ENCODE measurements at places on chromosomes 3 and 15. TPM values are rescaled to one million over a fixed set of nuclear protein-coding genes. Genes with fewer than 3 reads are reported as not detected.

GRCh38 chr3:71800023-71800422 lies 15.1 kb upstream of the PROK2 start:
- DNase-seq = no peak

- no peak for DNase-seq
Measured at GRCh38 chr3:52232279-52233107, 6.5 kb downstream of the TWF2 start.

The GPR15 gene
- not detected for total RNA-seq

The TF gene
- 62.8 TPM for total RNA-seq

The UNC13C gene
- total RNA-seq = 2.0 TPM

The EID1 gene
- 247 TPM for total RNA-seq

The CYP1A2 gene
- total RNA-seq = not detected

DNA sequence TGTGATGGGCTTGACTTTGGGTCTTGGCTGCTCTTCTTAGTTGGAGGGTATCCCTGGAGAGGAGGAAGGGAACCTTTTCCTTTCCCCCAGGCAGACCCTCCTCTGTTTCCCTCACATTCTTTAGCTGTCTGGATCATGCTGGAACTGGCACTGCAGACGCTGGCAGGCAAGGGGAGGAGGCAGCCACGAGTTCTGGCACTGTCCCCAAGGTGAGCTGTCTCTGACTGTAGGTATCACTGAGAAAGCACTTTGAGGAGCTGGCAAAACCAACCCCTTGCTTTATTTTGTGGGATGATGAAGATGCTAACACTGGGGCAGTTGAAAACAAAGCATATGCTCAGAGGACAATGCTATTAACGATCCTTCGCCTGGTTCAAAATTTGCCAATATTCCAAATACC lies 175.0 kb downstream of the SOX2 start:
- no peak for DNase-seq

- DNase-seq = no peak
Measured at GRCh38 chr3:105187344-105187743, 179.4 kb upstream of the ALCAM start.

- peak; percentile 60 for DNase-seq
Measured at GRCh38 chr3:134361162-134361835, 12.9 kb downstream of the AMOTL2 start.

DNA sequence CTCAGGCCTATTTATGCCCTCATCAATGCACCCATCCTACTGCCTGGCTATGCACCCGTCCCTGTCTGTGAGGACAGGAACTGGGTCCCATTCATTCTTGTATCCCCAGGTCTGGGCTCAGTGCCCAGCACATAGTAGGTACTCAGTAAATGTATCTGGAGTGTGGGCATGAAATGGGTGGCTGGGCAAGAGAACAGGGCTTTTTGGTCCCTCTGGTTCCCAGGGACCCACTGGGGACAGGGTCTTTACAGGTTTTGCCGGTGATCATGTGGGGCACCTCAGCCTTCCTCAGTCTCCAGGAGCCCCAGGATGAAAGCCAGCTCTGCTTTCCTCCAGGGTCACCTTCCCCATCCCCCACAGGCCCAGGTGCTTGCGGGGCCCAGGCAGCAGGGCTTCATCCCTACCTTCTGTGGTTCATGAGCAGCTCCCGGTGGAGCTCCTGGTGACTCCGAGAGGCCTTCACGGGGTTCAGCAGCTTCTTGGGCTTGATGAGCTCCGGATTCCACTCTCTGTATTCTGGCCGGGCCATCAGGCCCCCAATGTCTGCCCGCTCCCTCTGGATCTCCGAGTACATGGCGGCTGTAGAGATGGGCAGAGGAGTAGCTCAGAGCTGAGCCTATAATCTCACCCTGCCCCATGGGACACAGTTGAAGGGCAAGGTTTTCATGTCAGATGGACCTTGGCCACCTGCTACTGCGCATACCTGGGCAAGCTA lies 7.7 kb downstream of the FAM107A start:
- DNase-seq = peak; percentile 54

GRCh38 chr15:50767332-50767861 lies 1.9 kb upstream of the SPPL2A start:
- DNase-seq = peak; percentile 79

DNA sequence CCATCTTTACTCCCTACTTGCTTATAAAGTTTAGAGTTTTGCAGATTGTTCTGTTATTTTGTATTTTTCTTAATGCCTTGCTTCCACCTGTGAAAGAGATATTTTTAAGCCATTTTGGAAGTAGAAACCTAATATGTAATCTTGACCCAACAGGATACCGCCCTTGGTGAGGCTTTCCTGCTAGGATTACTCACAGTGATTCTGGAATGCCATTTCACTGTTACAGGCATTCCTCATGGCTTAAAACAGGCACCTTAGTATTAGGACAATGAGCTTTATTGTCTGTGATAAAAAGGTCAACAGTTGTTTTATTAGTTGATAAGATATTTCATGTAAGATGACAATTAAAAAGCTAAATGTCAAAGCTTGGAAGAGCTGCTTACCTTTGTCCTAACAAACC lies 58.2 kb downstream of the PHLDB2 start:
- no peak for DNase-seq

DNA sequence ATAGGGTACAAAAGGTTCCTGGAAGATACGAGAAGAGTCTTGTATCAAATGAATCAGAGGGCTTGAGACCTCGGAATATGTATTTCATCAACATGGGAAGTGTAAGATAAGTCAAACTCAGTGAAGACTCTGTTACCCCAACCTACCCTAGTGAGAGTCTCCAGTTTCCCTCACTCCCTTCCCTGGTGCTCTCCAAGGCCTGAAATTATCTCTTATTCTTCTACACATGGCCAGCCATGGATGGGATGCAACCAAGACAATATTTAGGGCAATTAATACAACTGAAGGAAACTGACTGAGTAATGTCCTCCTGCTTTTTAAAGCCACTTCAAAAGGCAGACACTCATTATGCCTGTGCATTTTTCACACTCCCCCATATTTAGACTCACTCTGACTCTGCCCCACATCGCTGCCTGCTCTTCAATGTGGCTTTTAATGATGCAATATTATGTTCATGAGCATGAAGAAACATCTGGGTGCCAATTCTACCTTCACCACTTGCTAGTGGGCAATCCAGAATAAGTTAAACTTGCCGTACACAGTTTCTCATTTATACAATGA lies 137.1 kb upstream of the THBS1 start:
- no peak for DNase-seq

DNA sequence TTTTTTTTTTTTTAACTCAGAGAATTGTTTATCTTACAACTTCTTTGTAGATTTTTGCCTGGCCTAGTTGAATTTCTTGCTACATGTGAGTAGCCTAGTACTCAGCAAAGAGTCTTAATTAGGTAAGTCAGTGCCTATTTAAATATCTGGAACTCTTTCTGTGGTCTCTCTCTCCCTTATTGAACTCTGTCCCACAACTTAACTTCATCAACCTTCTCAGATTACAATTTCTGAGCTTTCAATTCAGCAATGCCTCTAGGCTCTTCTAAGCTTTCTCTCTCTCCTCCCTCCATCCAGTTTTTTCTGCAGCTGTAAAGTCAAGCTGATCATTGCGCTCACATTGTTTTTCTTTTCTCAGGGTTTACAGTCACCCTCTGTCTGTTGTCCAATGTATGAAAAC lies 517.6 kb upstream of the ROBO1 start:
- DNase-seq = no peak

DNA sequence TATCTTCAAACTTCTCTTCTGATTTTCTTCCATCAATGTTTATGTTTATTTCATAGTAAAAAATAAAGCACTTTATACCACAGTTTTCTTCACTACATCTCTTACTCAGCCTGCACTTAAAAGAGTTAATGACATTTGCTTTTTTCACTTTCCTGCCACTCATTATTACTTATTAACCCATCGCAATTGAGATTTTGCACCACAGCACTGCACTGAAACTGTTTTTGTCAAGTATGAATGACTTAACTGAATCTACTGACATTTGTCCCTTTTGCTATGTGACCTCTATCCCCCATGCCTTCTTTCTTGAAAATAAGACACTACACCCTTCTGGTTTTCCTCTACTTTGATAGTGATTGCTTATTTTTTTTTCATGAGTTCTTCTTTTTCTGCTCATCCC lies 739.7 kb upstream of the DPPA4 start:
- DNase-seq = no peak

The TGM4 gene
- not detected for total RNA-seq

DNA sequence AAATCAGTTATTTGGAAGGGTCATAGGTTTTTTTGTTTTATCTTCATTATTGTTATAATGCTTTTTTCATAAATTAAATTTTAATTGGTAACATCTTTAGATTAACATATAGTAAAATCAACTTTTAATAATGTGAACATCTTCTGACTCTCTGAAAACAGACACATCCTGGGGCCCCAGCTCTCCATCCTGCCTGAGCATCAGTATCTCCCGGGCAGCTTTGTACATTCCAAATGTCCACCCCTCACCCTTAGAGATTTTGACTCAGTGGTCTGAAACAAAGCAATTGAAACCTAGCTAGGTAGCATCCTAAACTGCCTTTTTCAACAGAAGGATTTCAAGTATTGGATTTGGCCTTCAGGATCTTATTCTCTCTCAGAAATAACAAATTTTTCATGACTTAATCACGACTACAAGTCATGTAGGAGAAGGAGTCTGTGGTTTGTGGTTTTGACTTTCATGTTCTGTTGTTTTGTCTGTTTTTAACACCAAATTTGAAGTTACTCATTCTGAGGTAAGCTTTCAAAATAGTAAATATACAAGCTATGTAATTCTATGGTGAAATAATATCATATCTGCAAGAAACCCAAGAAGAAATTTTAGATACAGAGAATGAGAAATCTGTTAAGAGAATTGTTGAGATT lies 147.3 kb upstream of the UBE2E2 start:
- no peak for DNase-seq

The BMF gene
- total RNA-seq = 2.2 TPM

DNA sequence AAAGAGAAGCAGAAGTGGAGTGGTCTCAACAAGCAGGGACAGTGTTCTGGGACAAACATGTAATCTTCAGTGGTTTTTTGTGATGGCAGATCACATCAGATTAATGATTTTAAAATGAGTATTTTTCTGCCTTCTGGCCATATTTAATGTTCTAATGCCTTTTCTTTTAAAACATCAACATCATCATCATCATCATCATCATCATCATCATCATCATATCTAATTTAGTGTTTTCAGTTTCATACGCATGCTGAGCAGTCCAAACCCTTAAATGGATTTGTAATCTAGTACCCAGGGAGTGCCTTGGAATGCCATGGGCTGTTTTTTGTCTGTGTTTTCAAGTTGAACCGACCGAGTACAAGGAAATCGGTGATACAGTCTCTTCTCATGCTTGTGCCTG lies 68.9 kb downstream of the CACNA2D3 start:
- no peak for DNase-seq

The UPK1B gene
- not detected for total RNA-seq

The TUSC7 gene
- not detected for total RNA-seq

GRCh38 chr3:24451461-24452099 lies 43.1 kb downstream of the THRB start:
- DNase-seq = no peak

The INSYN1 gene
- total RNA-seq = 13.0 TPM

DNA sequence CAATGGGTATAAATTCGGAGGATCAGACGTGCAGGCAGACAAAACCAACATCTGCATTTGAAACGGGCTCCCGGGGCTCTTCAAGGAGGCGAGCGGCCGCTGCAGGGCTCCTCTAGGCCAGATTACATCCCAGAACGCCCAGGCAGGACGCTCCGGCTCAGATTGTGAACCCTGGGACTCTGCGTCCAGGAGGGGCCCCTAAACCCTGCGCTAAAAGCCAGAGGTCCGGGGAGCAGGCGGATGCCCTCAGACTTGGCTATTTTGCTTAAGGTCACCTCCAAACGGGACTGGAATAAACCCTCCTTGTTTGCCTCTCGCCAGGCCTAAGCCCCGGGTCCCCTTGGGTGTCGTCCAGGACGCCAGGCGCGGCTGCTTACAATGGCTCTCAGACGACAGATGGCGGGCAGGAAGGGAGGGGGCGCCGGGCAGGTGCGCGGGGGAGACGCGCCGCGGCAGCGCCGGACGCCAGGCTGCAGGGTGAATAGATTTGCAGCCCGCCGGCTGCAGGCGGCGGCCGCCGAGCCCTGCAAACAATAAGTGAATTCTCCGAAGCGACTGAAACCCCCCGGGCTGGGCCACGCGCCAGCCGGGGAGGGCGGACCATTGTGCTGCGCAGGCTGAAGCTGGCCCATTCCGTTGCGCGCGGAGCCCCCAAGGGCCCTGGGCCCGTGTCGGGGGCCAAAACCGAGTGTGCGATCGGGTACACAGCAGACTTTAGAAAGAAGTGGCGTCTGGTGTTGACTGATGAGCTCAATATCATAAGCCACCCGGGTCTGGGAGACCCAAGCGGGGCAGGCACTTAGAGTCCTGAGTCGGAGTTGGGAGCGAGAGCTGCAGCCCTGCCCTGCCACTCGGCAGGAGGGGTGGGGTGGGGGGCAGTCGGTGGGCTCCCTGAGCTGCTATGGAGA lies 32.3 kb upstream of the AMOTL2 start:
- no peak for DNase-seq

GRCh38 chr3:16916840-16917239 lies 32.1 kb downstream of the PLCL2 start:
- no peak for DNase-seq

DNA sequence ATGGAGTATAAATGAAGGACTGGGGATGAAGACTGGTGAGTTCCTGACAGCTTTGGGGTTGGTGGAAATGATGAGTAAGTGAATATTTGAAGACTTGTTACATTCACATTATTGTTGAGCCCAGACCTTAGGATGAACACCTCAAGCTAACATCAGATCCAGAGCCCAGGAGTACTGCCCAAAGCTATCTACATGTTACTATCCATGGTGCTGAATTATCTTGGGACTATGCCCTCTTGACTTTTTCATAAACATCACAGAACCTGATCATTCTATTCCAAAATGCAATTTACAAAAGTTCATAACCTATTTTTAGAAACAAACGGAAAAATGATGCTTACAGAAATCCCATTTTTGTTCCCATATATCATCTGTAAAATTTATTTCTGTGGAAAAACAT lies 613.3 kb downstream of the TUSC7 start:
- DNase-seq = no peak

- DNase-seq = no peak
Measured at GRCh38 chr3:61537366-61537765, 24.0 kb upstream of the PTPRG start.

- no peak for DNase-seq
Measured at GRCh38 chr15:27441120-27441519, 470.1 kb downstream of the GABRG3 start.

GRCh38 chr3:18179521-18179920 lies 245.6 kb downstream of the SATB1 start:
- DNase-seq = no peak

DNA sequence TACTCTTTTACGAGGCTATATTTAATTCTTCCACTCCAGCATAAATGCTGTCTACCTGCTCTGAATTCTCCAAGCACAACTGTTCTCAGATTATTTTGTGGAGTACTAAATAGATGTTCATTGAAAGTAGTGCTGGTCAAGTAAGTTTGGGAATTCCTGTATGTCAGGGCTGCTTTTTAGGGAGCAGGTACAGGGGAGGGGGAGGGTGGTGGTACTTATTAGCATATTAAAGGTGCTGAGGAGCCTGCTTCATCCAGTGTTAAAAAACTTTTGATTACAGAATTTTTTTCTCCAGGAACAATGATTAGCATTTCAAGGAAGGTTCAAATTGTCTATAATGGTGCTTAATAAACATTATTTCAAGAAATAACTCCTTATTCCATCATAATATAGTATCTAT lies 59.2 kb downstream of the PPM1L start:
- no peak for DNase-seq

The FGF12 gene
- 0.43 TPM for total RNA-seq

The SMAD6 gene
- 140 TPM for total RNA-seq

The BOC gene
- 31.3 TPM for total RNA-seq

Measured in ascending aorta (tissue), 2 donors.